ENCODE measurements at places on chromosomes 4 and X.

GRCh38 chrX:3191201-3191600, 149.9 kb downstream of the ARSF start:
- DNase-seq: no peak
- H3K36me3 ChIP-seq: no peaks in the 10 kb centered on the region
- H3K4me3 ChIP-seq: peak overlapping the region; percentile 68

GRCh38 chr4:87153078-87153870, 67.1 kb downstream of the KLHL8 start:
- no peaks in the 10 kb centered on the region for H3K27me3 ChIP-seq
- DNase-seq: no peak
- H3K36me3 ChIP-seq: no peaks in the 10 kb centered on the region

DNA sequence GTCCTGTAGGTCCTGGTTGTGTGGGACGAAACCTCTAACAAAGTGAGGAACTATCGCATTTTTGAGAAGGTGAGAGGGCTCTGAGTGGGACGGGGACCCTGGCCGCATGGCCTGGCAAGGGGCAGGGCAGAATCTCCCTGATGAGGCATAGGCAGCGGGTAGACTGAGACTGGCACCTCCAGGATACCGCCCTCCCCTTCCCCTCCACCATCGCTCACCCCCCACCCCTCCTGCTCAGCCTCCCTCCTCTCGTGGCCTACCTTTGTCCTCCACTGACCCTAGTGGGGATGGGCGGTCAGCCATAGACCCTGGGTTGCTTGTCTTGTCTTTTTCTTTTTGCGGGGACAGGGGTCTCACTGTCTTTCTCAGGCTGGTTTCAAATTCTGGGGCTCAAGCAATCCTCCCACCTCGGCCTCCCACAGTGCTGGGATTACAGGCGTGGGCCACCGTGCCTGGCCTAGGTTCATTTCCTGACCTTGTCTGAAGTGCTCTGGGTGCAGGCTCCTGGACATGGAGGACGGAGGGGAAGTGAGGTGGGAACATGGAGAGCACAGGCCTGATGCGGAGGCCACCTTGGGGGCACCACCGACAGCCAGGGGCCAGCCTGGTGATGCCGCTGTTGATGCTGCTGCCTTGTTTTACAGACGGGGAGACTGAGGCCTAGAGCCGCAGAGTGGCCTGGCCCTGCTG, 10.5 kb upstream of the ADD1 start:
- H3K4me3 ChIP-seq: no peak overlapping the region
- H3K36me3 ChIP-seq: peaks cover 4% of the 10 kb centered on the region
- H3K4me1 ChIP-seq: peaks cover 10% of the 10 kb centered on the region
- H3K27ac ChIP-seq: no peak overlapping the region
- H3K27me3 ChIP-seq: peaks cover 2% of the 10 kb centered on the region

DNA sequence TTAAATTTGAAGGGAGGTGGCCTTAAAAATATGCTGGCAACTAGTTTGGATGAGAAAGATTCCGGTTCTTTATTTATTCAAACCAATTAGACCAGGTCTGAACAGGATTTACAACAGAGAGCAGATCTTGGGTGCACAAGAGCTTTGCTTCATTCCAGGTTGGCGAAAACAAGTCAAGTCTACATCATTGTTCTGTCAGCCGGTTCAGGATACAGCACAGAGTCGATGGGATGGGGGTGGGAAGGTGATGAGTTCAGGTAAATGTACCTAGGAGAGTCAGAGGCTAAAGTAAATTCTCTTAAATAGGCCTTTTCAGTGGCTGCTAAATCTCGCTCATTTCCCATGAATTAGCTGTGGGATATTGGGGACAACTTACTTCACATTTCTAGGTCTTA, 882 bp upstream of the STIM2 start:
- H3K4me3 ChIP-seq: peak overlapping the region; percentile 97
- H3K36me3 ChIP-seq: no peaks in the 10 kb centered on the region
- peaks cover 45% of the 10 kb centered on the region for H3K4me1 ChIP-seq
- H3K27me3 ChIP-seq: peaks cover 7% of the 10 kb centered on the region
- peak overlapping the region; percentile 89 for H3K27ac ChIP-seq

GRCh38 chr4:16192631-16193518, 33.4 kb downstream of the TAPT1 start:
- DNase-seq: no peak
- no peak overlapping the region for H3K4me3 ChIP-seq
- H3K27me3 ChIP-seq: no peaks in the 10 kb centered on the region
- no peaks in the 10 kb centered on the region for H3K36me3 ChIP-seq
- H3K27ac ChIP-seq: no peak overlapping the region

DNA sequence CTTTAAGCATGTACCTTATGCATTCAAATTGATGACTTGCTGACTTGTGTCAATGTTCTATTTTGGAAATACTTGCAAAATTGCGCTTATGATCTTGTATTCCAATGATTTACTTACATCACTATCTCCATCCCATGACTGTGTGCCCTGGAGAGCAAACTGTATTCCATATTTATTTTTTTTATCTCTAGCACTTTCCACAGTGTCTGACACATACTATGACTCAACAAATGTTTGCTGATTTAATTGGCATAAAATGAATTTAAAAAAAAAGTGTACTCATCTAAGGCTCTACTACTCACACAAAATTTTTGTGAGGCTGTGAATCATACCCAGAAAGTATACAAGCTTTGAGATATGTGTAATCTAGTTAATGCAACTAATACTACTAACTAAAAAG, 1066.8 kb upstream of the ADGRL3 start:
- H3K4me1 ChIP-seq: no peaks in the 10 kb centered on the region
- H3K36me3 ChIP-seq: no peaks in the 10 kb centered on the region
- H3K27ac ChIP-seq: no peak overlapping the region

- H3K27ac ChIP-seq: no peak overlapping the region
- H3K36me3 ChIP-seq: no peaks in the 10 kb centered on the region
- no peaks in the 10 kb centered on the region for H3K4me1 ChIP-seq
- H3K27me3 ChIP-seq: no peaks in the 10 kb centered on the region
Measured at GRCh38 chr4:184363258-184363657, 111.1 kb downstream of the IRF2 start.

DNA sequence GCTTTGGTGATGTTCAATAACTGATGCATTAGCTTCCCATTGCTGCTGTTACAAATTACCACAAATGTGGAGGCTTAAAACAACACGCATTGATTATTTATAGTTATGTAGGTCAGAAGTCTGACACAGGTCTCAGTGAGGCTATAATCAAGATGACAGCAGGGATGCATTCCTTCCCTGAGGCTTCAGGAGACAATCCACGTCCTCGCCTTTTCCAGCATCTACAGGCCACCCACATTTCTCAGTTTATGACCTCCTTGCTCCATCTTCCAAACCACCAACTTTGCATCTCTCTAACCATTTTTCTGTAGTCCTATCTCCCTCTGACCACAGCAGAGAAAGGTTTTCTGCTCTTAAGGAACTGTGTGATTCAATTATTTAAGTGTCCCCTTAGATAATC, 92.5 kb downstream of the GASK1B start:
- no peaks in the 10 kb centered on the region for H3K4me1 ChIP-seq
- H3K27me3 ChIP-seq: peaks cover 5% of the 10 kb centered on the region
- H3K27ac ChIP-seq: no peak overlapping the region
- DNase-seq: no peak
- H3K4me3 ChIP-seq: no peak overlapping the region
- H3K36me3 ChIP-seq: no peaks in the 10 kb centered on the region

GRCh38 chrX:35682476-35682875, 115.7 kb upstream of the MAGEB16 start:
- no peak overlapping the region for H3K27ac ChIP-seq
- DNase-seq: no peak
- no peaks in the 10 kb centered on the region for H3K36me3 ChIP-seq
- no peak overlapping the region for H3K4me3 ChIP-seq

GRCh38 chr4:7987148-7987989, 47.7 kb upstream of the AFAP1 start:
- peak overlapping the region; percentile 73 for H3K27ac ChIP-seq
- no peak overlapping the region for H3K4me3 ChIP-seq
- DNase-seq: peak; percentile 58

GRCh38 chr4:174528226-174528625, 5.9 kb upstream of the HPGD start:
- H3K27me3 ChIP-seq: no peaks in the 10 kb centered on the region
- H3K4me3 ChIP-seq: no peak overlapping the region
- no peaks in the 10 kb centered on the region for H3K4me1 ChIP-seq
- H3K27ac ChIP-seq: no peak overlapping the region
- H3K36me3 ChIP-seq: peaks cover 8% of the 10 kb centered on the region

Measured in HFFc6 (cell line).